ENCODE measurements at places on chromosomes 4 and X. TPM values are rescaled to one million over a fixed set of nuclear protein-coding genes. Genes with fewer than 3 reads are reported as not detected.

DNA sequence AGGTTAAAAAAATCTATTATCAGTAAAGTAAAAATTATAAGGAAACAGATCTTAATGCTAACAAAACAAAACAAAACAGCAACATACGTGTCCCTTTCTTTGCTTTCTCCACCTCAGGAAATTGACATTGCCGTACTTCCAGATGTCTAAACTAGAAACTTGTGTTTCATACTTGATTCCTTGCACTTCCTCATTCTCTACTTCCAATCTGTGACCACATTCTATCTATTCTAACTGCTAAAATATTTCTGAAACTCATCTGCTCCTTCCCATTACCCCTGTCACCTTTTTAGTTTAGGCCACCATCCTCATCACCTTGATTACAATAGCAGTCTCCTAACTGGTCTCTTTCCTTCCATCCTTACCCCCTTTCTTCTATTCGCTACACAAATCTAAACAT, 22.5 kb upstream of the RPA4 start:
- no peak overlapping the region for H3K4me3 ChIP-seq
- no peaks in the 10 kb centered on the region for H3K4me1 ChIP-seq
- DNase-seq: no peak

- no peaks in the 10 kb centered on the region for H3K36me3 ChIP-seq
- H3K27me3 ChIP-seq: no peaks in the 10 kb centered on the region
- H3K27ac ChIP-seq: no peak overlapping the region
- no peak for DNase-seq
- peaks cover 24% of the 10 kb centered on the region for H3K4me1 ChIP-seq
Measured at GRCh38 chrX:117487421-117487820, 629.2 kb downstream of the KLHL13 start.

- no peak for DNase-seq
- H3K27me3 ChIP-seq: no peaks in the 10 kb centered on the region
- peaks cover 33% of the 10 kb centered on the region for H3K4me1 ChIP-seq
Measured at GRCh38 chr4:76783836-76784235, 114.1 kb downstream of the SOWAHB start.

DNA sequence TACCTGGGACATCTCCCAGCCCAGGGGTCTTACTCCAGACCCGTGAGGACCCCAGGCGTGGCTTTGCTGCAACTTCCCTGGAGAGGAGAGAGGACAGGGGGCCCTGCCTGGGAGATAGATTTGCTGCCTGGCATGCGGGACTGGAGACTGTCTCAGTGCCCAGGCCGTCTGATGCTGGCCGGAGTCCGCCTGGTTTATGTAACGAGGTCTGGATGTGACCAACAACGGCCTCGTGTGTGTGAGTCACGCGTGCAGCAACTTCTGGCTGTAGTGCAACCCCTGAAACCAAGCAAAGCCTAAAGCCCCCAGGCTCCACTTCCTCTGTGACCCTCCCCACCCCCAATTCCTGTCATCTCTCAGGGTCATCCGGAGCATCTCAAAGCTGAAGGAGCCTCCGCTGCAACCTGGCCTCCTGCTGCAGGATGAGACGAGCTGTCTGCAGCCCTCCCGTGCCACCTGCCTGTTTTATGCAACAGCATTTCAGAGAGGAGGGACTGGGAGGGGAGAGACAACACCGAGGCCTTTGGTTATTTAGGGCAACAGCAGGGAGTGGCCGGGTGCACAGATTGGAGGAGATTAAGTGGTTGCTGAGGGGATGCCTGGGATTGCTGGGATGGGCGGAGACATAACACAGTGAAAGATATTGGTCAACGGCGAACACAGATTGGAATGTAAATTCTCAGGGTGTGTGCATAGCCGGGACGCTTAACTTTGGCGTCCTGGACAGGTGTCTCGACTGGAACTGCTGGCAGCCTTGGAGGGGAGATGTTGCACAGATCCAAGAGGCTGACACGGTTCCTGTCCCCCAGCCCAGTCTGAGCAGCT, 16.0 kb downstream of the XG start:
- no peak overlapping the region for H3K4me3 ChIP-seq
- peaks cover 20% of the 10 kb centered on the region for H3K4me1 ChIP-seq
- peaks cover 5% of the 10 kb centered on the region for H3K27me3 ChIP-seq
- peaks cover 2% of the 10 kb centered on the region for H3K36me3 ChIP-seq
- DNase-seq: peak; percentile 20
- H3K27ac ChIP-seq: no peak overlapping the region

GRCh38 chr4:24840362-24840761, 45.0 kb downstream of the SOD3 start:
- H3K4me1 ChIP-seq: no peaks in the 10 kb centered on the region
- no peaks in the 10 kb centered on the region for H3K27me3 ChIP-seq
- H3K27ac ChIP-seq: no peak overlapping the region
- no peaks in the 10 kb centered on the region for H3K36me3 ChIP-seq
- no peak overlapping the region for H3K4me3 ChIP-seq
- DNase-seq: no peak

GRCh38 chrX:110242371-110242770, 75.5 kb downstream of the AMMECR1 start:
- H3K4me3 ChIP-seq: no peak overlapping the region
- DNase-seq: no peak
- H3K4me1 ChIP-seq: peaks cover 56% of the 10 kb centered on the region

GRCh38 chr4:18075823-18076433, 54.4 kb upstream of the LCORL start:
- no peaks in the 10 kb centered on the region for H3K4me1 ChIP-seq
- no peak overlapping the region for H3K27ac ChIP-seq
- H3K36me3 ChIP-seq: no peaks in the 10 kb centered on the region
- peak; percentile 54 for DNase-seq

DNA sequence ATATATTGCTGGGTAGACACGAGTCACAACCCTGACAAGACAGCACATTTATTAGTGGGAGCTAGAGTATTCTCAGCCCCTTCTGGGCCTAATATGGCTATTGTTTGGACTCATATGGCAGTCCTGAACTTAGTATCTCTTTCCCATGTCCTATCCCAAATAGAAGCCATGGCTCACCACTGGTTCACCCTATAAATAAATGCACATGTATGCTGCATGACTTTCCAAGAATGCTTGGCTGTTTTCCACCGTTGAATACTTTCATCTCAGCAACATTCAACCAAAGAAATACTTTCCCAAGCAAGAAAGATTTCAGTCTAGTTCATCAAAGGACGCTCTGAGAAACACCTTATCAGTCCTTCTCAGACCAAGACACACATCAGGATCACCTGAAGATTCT, 36.7 kb downstream of the SMPX start:
- no peak overlapping the region for H3K4me3 ChIP-seq
- no peak for DNase-seq
- no peaks in the 10 kb centered on the region for H3K36me3 ChIP-seq
- H3K27me3 ChIP-seq: no peaks in the 10 kb centered on the region

RENBP gene
- total RNA-seq: 14.0 TPM

CXCL1 gene
- 1.4 TPM for total RNA-seq

ASB9 gene
- 0.11 TPM for total RNA-seq

DNA sequence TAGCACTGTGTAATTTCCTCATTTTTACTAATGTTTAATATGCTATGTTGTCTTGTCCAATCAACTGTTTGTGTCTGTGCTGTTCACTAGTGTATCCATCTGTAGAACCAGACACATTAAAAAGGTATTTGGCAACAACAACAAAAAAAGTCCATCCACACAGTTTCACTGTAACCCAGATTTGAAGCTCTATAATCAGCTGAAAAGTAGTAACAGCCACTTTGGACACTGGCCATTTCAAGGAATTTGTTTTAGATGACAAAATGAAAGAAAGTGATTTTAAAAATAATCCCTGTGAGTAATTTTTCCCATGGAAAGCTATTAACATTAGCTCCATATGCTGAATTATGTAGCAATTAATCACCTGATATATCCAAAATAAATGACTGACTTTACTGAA, 2.2 kb upstream of the FBXL5 start:
- peak overlapping the region; percentile 80 for H3K27ac ChIP-seq
- H3K27me3 ChIP-seq: peaks cover 2% of the 10 kb centered on the region
- H3K4me1 ChIP-seq: peaks cover 29% of the 10 kb centered on the region
- no peak for DNase-seq

DNA sequence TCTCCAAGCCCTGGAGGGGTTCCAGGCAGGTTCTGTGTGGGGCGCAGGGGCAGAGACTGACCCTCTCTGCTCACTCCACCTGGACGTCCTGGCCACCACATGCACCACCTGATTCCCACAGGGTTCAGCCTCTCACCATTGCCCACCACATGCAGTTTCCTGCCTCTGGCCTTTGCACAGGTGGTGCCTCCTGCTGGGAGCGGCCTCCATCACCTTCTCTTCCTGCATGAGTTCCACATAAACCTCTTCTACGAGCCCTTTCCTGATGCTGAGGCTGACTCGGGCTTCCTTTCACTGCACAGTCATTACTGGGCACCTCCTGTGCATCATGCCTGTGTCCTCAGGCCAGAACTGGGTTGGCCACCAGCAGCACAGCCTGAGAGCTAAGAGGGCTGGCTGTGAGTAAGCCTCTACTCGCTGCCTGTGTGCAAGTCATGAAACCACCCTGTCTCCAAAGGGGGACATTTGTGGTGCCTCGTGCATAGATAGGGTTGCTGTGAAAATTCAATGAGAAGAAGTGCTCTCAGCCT, 19.9 kb downstream of the MAN2B2 start:
- no peak overlapping the region for H3K4me3 ChIP-seq
- DNase-seq: no peak
- H3K36me3 ChIP-seq: peaks cover 2% of the 10 kb centered on the region
- H3K4me1 ChIP-seq: no peaks in the 10 kb centered on the region
- peaks cover 4% of the 10 kb centered on the region for H3K27me3 ChIP-seq
- H3K27ac ChIP-seq: no peak overlapping the region

GNRHR gene
- total RNA-seq: not detected

- no peak for DNase-seq
- H3K27me3 ChIP-seq: no peaks in the 10 kb centered on the region
- peaks cover 37% of the 10 kb centered on the region for H3K36me3 ChIP-seq
Measured at GRCh38 chr4:189773909-189774308, 166.8 kb upstream of the FRG1 start.

NLGN3 gene
- 11.7 TPM for total RNA-seq

DNA sequence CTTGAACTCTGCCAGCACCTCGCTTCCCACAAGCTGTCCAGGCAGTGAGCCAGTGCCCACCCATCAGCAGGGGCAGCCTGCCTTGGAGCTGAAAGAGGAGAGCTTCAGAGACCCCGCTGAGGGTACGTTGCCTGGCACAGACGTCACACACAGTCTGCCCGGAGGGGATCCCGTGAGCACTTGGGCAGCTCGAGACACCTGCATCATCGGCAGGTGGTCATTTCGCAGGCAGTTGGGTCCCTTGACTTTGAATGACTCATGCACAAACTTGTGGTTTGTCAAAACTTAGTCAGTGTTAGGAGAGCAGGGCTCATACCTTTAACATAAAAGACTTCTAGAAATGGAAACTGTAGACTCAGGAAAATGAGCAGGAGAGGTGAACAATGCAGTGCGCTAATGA, 9.9 kb downstream of the TACC3 start:
- peaks cover 9% of the 10 kb centered on the region for H3K4me1 ChIP-seq
- H3K36me3 ChIP-seq: peaks cover 88% of the 10 kb centered on the region
- no peak overlapping the region for H3K27ac ChIP-seq
- no peak for DNase-seq
